ENCODE measurements at places on chromosomes 1 and 21. TPM values are rescaled to one million over a fixed set of nuclear protein-coding genes. Genes with fewer than 3 reads are reported as not detected.
A peak's percentile ranks its signal among the peaks of the same experiment; 100 is the strongest.

LCE1B gene
- polyA plus RNA-seq = not detected

NBPF4 gene
- polyA plus RNA-seq = not detected

- no peaks in the 10 kb centered on the region for H3K27me3 ChIP-seq
- DNase-seq = no peak
- no peak overlapping the region for H3K27ac ChIP-seq
- no peaks in the 10 kb centered on the region for H3K4me1 ChIP-seq
- no peak overlapping the region for H3K4me3 ChIP-seq
- no peaks in the 10 kb centered on the region for H3K36me3 ChIP-seq
Measured at GRCh38 chr1:15429701-15430149, 8.5 kb upstream of the CTRC start.

DNA sequence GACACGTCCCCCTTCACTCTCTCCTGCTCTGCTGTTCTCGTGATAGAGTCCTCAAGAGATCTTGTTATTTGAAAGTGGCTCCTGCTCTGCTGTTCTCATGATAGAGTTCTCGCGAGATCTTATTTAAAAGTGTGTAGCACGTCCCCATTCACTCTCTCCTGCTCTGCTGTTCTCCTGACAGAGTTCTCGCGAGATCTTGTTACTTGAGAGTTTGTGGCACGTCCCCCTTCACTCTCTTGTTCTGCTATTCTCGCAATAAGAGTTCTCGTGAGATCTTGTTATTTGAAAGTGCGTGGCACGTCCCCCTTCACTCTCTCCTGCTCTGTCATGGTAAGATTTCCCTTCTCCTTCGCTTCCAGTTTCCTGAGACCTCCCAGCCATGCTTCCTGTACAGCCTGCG is 47.9 kb downstream of the SMYD3 start:
- H3K27me3 ChIP-seq = no peaks in the 10 kb centered on the region
- H3K4me3 ChIP-seq = no peak overlapping the region
- H3K27ac ChIP-seq = no peak overlapping the region

CD1C gene
- polyA plus RNA-seq = 187 TPM

DNA sequence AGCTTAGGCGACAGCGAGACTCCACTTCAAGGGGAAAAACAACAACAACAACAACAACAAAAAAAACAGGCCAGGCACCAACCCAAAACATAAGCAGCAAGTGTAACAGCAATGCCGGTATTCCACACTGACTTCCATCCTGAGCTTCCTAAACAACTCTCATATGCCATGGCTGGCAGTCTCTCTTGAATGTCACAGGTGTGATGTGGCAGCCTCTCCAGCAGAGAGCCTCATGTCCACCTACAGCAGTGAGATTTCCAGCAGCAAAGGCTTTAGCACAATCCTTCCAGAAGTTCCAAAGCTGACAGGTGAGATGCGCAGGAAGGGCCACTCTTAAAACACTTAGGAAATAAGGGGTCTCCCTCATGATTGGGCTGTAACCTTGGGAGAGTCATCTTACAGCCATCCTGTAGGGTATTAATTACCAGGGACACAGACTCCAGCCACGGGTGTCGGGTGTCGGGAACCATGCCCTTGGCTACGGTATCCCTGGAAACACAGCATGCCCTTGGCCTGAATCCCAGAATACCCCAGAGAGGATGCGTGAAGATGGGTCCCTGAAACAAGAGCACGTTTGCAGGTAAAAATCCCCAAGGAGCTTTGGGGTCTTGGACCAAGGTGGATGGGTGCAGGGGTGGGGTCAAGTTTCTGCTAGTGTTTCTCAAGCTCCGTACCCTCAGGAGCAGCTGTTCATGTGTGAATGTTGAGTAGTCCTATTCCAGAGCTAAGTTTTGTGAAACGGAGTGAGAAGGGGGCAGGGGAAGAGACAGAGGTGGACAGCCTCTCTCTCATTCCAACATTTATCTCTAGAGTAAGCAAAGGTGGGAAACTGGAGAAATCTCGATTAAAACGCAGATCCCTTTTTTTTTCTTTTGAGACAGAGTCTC is 31.4 kb downstream of the CLSTN1 start:
- H3K27ac ChIP-seq = no peak overlapping the region
- no peaks in the 10 kb centered on the region for H3K36me3 ChIP-seq
- no peak for DNase-seq

DNA sequence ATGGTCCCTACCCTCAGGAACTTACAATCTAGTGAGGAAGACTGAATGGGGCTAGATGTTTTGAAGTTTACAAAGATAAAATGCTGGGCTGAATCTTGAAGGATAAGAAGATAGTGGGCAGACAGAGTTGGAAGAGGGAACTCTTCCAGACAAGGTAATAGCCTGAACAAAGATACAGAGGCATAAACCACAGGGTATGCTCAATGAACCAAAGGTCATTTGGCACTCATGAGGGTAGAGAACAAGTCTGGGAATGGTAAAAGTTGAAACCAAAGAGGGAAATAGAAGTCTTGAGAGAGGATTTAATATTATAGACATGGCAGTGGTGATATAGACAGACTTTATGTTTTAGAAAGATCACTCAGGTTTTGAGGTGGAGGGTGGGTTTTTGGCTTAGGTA is 48.1 kb upstream of the ZSWIM5 start:
- peaks cover 21% of the 10 kb centered on the region for H3K27me3 ChIP-seq
- H3K27ac ChIP-seq = no peak overlapping the region
- H3K4me1 ChIP-seq = no peaks in the 10 kb centered on the region
- no peak overlapping the region for H3K4me3 ChIP-seq

GRCh38 chr1:62438163-62438562 is 1.3 kb downstream of the USP1 start:
- no peak for DNase-seq
- H3K4me1 ChIP-seq = peaks cover 34% of the 10 kb centered on the region
- H3K27ac ChIP-seq = peak overlapping the region; percentile 49
- peak overlapping the region; percentile 99 for H3K4me3 ChIP-seq
- H3K27me3 ChIP-seq = no peaks in the 10 kb centered on the region

- H3K27ac ChIP-seq = no peak overlapping the region
- no peak overlapping the region for H3K4me3 ChIP-seq
- H3K36me3 ChIP-seq = no peaks in the 10 kb centered on the region
- no peaks in the 10 kb centered on the region for H3K27me3 ChIP-seq
- no peak for DNase-seq
Measured at GRCh38 chr1:214640431-214641213, 37.6 kb downstream of the CENPF start.

DNA sequence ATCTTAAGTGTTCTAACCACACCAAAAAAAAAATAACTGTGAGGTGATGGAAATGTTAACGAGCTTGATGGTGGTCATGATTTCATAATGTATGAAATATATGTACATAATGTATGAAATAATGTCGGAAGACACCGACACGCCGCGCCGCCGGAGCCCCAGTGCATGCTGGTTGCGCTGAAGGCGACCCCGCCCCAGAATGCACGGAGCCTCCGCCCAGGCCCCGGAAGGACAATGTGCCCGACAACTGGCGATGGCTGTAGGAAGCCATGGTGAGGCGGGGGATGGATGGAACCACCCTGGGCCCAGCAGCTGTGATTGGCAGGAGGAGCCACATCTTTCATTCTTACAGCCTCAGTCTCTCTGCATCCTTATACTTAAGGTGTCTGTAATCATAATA is 7.4 kb downstream of the OR2T10 start:
- DNase-seq = no peak
- peaks cover 16% of the 10 kb centered on the region for H3K36me3 ChIP-seq
- no peak overlapping the region for H3K4me3 ChIP-seq
- no peaks in the 10 kb centered on the region for H3K27me3 ChIP-seq

TRIM67 gene
- not detected for polyA plus RNA-seq

NENF gene
- 72.0 TPM for polyA plus RNA-seq

GRCh38 chr21:34018910-34019309 is 54.5 kb upstream of the MRPS6 start:
- H3K27ac ChIP-seq = peak overlapping the region; percentile 65
- H3K27me3 ChIP-seq = no peaks in the 10 kb centered on the region
- H3K4me1 ChIP-seq = peaks cover 19% of the 10 kb centered on the region
- DNase-seq = no peak
- H3K4me3 ChIP-seq = peak overlapping the region; percentile 66

GPR157 gene
- polyA plus RNA-seq = 10.3 TPM

DNA sequence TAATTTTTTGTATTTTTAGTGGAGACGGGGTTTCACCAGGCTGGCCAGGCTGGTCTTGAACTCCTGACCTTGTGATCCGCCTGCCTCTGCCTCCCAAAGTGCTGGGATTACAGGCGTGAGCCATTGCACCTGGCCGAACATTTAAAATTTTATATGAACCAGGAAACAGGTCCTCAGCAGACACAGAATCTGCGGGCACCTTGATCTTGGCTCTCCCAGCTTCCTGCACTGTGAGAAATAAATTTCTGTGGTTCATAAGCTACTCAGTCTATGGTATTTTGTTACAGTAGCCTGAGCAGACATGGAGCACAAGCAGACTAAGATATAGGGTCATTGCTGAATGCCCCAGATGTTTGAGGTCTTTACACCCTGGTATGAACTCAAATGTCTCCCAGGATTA is 23.6 kb upstream of the CTH start:
- no peaks in the 10 kb centered on the region for H3K4me1 ChIP-seq
- no peak for DNase-seq
- no peak overlapping the region for H3K27ac ChIP-seq
- no peaks in the 10 kb centered on the region for H3K36me3 ChIP-seq
- H3K4me3 ChIP-seq = no peak overlapping the region
- peaks cover 10% of the 10 kb centered on the region for H3K27me3 ChIP-seq

DNA sequence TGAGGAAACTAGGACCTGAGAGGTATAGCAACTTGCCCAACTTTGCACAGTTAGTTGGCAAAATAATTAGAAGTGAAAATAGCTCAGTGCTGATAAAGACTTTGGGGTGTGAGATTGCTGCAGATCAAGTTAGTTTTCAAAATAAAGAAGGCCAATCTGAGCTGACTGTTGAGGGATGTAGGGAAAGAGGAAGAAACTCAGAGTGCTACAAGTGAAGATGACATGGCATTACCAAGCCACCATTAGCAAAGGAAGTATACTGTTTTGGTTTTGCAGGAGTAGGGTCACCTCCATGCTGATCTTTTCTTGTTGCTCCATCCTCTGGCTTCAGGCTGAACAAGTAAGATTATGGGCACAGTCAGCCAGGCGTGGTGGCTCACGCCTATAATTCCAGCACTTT is 78.7 kb upstream of the ADAM30 start:
- no peak overlapping the region for H3K4me3 ChIP-seq
- no peaks in the 10 kb centered on the region for H3K27me3 ChIP-seq
- H3K36me3 ChIP-seq = peaks cover 43% of the 10 kb centered on the region
- peaks cover 40% of the 10 kb centered on the region for H3K4me1 ChIP-seq
- H3K27ac ChIP-seq = no peak overlapping the region
- no peak for DNase-seq

TAS1R1 gene
- polyA plus RNA-seq = not detected

DNA sequence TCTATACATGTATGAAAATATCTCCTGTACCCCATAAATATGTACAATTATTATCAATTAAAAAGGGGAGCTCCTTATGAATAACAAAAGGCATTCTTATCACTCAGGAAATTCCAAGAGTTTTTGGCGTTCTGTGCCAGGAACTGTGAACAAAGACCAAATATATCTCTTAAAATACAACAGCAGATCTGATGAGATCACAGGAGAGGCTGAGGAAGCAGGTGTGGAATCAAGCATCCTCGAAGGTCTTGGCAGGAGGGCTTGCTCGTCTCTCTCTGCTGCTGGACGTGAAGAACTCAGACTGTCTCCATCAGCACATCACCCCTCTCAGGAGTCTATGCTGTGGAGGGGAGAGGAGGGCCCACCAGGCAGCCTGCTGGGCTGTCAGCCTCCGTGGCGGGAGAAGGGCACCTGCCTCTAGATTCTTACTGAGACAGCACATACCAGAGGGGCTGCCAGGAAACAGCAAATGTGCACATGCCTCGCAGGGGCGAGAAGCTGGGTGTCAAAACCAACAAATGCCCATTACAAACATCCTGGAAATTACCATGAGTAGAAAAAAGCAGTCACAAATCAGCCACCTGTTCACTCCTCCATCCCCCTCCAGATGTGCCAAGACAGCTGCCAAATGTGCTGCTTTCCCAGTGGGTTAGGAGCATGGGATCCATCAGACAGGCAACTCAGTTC is 30.8 kb upstream of the FAM89A start:
- no peak overlapping the region for H3K4me3 ChIP-seq
- DNase-seq = no peak

PRRX1 gene
- polyA plus RNA-seq = not detected

DNA sequence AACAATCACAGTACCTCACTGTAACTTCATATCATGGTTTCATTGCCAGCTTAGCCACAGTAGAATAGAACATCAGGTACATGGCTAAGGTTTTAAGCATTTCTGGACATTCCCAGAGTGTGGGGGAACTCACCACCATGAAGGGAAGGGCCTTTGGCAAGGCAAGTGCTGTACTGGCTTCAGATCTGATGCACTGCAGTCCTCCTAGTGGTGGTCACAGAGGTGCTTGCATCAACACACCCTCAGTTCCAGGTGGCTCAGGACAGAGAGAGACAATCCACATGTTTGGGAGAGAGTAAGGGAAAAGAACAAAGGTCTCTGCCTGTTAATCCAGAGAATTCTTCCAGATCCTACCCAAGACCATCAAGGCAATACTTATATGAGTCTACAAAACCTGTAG is 528.4 kb upstream of the RGS18 start:
- H3K36me3 ChIP-seq = no peaks in the 10 kb centered on the region
- no peak for DNase-seq
- no peaks in the 10 kb centered on the region for H3K4me1 ChIP-seq
- no peak overlapping the region for H3K27ac ChIP-seq
- H3K4me3 ChIP-seq = no peak overlapping the region
- H3K27me3 ChIP-seq = no peaks in the 10 kb centered on the region

IGSF3 gene
- polyA plus RNA-seq = not detected

SYDE2 gene
- 0.18 TPM for polyA plus RNA-seq

GRCh38 chr1:146016891-146017290 is 4.6 kb downstream of the HJV start:
- DNase-seq = no peak
- H3K27ac ChIP-seq = no peak overlapping the region
- H3K4me3 ChIP-seq = no peak overlapping the region
- peaks cover 48% of the 10 kb centered on the region for H3K27me3 ChIP-seq
- peaks cover 16% of the 10 kb centered on the region for H3K4me1 ChIP-seq

RAB3B gene
- not detected for polyA plus RNA-seq

DNA sequence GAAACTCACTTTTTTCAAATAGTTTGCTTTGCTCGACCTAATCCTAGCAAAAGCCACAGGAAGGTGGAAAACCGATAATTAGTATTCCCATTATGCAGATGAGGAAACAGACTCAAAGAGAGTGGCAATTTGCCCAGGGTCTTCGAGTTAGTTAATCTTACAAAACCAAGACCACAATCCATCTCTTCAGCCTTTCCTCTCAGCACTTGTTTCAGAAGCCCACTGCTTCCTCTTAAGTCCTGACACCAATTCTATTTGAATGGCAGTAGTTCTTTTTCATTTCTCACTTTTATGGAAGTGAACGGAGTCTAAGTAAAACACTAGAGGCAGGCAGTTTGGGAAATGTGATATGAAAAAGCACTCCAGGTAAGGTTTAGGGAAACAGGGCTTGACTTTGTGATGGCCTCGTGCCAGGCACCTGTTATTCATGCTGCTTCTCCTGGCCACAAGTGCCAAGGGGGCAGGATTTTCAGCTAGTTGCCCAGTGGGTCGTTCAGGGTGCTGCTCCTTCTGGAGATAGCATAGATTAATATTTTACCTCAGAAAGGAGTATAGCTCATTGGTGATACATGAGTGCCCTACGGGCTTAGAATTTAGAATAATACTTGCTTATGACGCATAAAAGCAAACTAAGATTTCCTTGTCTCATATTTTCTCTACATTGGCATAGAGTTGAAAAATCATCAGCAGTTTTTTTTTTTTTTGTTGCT is 76.6 kb upstream of the NRIP1 start:
- no peak overlapping the region for H3K4me3 ChIP-seq
- H3K27ac ChIP-seq = no peak overlapping the region
- DNase-seq = no peak
- no peaks in the 10 kb centered on the region for H3K4me1 ChIP-seq
- H3K27me3 ChIP-seq = peaks cover 28% of the 10 kb centered on the region
- H3K36me3 ChIP-seq = no peaks in the 10 kb centered on the region

CHRNB2 gene
- polyA plus RNA-seq = not detected

DDR2 gene
- polyA plus RNA-seq = not detected
